ENCODE measurements at places on chromosomes 11 and 22. TPM values are rescaled to one million over a fixed set of nuclear protein-coding genes. Genes with fewer than 3 reads are reported as not detected.

DNA sequence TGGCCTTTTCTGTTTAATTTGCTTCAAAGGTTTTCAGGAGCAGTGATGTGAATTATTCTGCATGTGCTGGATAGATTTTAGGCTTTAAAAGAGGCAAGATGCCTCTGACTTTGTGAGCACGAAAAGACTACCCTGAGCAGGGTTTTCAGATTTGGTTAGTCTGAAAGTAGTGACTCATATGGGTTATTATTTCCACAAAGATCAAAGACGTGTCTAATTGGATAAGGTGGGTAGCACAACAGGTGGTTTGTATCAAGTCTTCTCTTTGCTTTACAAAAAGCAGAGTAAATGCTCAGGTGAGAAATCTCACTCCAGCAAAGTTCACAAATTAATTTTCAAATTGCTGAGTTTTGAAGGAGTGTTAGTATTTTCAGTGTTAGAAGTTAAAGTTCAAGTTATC is 37.6 kb upstream of the DBX1 start:
- no peak overlapping the region for H3K4me3 ChIP-seq
- DNase-seq = no peak
- H3K36me3 ChIP-seq = no peaks in the 10 kb centered on the region

DNA sequence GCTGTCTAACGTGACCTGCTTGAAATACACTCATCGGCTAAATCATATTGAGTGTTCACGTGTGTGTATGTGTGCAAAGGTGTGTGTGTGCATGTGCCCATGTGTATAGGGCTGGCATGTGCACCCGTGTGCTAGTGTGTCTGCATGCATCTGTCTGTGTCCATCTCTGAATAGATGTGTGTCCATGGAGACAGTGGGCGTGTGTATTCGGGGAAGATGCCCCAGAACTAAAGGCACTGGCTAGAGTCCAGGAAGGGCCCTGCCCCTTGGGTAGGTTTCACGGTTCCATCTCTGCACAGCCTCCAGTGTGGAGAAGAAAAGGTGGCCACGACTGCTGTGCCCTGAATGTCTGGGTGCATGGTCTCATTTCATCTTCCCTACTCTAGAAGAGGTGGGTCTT is 220.3 kb downstream of the MN1 start:
- peaks cover 4% of the 10 kb centered on the region for H3K27me3 ChIP-seq
- no peaks in the 10 kb centered on the region for H3K4me1 ChIP-seq

DNA sequence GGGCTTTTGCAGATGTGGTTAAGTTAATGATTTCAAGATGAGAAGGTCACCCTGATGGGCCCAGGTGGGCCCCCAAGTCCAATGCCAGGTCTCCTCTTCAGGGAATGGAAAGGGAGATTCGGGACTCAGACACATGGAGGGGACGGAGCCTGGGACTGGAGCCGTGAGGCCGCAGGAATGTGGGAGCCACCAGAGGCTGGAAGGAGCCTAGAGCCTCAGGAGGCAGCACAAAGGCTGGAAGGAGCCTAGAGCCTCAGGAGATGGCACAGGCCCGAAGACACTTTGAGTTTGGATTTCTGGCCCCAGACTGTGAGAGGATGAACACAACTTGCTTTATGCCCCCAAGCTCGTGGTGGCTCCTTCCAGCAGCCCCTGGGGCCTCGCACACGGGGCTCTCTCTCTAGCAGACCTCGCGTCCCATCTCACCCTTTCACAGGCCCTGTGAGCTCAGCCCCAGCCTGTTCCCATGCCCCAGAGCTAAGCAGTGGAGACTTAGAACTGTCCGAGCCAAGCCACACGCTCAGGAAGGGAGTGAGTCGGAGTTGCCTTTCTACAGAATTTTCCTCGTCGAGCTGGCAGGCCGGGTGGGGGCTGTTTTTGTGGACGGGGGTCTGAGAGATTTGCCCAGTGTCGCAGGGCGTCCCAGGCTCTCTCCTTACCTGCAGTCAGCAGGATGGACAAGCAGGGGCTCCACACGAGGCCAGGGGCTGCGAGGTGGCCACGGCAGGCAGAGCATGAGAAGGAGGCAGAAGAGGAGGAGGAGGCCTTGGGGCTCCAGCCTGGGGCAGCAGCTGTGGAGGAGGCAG is 937.6 kb downstream of the BRD1 start:
- no peak overlapping the region for H3K4me3 ChIP-seq
- peak; percentile 23 for DNase-seq
- H3K27ac ChIP-seq = no peak overlapping the region
- no peaks in the 10 kb centered on the region for H3K27me3 ChIP-seq
- no peaks in the 10 kb centered on the region for H3K36me3 ChIP-seq
- H3K4me1 ChIP-seq = no peaks in the 10 kb centered on the region

- H3K36me3 ChIP-seq = no peaks in the 10 kb centered on the region
- H3K4me1 ChIP-seq = peaks cover 31% of the 10 kb centered on the region
- no peak overlapping the region for H3K27ac ChIP-seq
- no peak overlapping the region for H3K4me3 ChIP-seq
Observed at GRCh38 chr11:119210050-119210449, 3.9 kb downstream of the CBL start.

- H3K27ac ChIP-seq = no peak overlapping the region
- H3K4me3 ChIP-seq = no peak overlapping the region
- no peaks in the 10 kb centered on the region for H3K27me3 ChIP-seq
- DNase-seq = no peak
- no peaks in the 10 kb centered on the region for H3K36me3 ChIP-seq
Observed at GRCh38 chr22:49914256-49914655, 4.0 kb downstream of the ALG12 start.

The DMC1 gene
- total RNA-seq = 17.2 TPM

DNA sequence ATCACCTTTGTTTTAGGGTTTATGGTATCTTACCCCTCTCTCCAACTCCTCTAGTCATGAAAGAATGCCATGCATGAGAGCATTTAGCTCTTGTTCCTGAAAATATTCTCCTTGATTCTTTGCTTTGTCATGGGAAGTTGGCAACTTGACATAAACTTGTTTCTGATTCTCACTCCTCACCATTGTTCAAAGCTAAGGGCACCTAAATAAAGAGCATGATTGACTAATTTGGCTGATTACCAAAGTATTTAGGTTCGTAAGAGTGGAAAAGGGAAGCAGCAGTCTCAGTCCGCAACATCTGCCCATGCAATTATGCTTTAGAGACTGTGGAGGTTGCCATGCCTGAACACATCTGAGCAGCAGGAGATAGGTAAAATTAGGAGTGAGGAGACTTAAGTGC is 26.4 kb downstream of the OR52K1 start:
- H3K27ac ChIP-seq = no peak overlapping the region
- no peaks in the 10 kb centered on the region for H3K36me3 ChIP-seq
- H3K4me1 ChIP-seq = no peaks in the 10 kb centered on the region

The PDE2A gene
- 0.66 TPM for total RNA-seq

GRCh38 chr11:116527180-116527991 is 245.4 kb downstream of the BUD13 start:
- DNase-seq = no peak
- peaks cover 4% of the 10 kb centered on the region for H3K27me3 ChIP-seq
- H3K27ac ChIP-seq = no peak overlapping the region
- no peak overlapping the region for H3K4me3 ChIP-seq
- H3K36me3 ChIP-seq = no peaks in the 10 kb centered on the region
- H3K4me1 ChIP-seq = no peaks in the 10 kb centered on the region

DNA sequence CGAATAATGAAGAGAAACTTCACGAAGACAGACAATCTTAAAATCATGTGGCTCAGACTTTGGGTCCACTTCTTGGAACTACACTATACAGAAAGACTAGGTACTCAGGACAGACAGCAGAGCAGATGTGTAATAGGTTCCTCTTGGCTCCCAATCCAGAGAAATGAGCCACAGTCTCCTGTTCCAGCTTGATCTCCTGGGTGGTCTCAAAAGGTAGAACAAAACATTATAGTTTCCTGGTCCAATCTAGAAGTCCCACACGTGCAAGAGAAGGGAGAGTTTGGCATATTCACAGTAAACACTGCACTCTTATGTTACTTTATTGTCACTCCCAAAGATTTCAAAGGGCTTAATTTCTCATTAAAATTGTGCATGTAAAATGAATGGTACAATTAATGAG is 134.5 kb upstream of the FIBIN start:
- DNase-seq = no peak
- no peaks in the 10 kb centered on the region for H3K4me1 ChIP-seq
- H3K36me3 ChIP-seq = no peaks in the 10 kb centered on the region
- no peak overlapping the region for H3K27ac ChIP-seq
- H3K27me3 ChIP-seq = no peaks in the 10 kb centered on the region

- H3K4me3 ChIP-seq = no peak overlapping the region
- H3K4me1 ChIP-seq = no peaks in the 10 kb centered on the region
- H3K36me3 ChIP-seq = no peaks in the 10 kb centered on the region
- no peak for DNase-seq
Observed at GRCh38 chr11:68076371-68077042, 37.7 kb downstream of the TCIRG1 start.

GRCh38 chr22:44801476-44801875 is 49.1 kb downstream of the ARHGAP8 start:
- no peak overlapping the region for H3K4me3 ChIP-seq
- no peak overlapping the region for H3K27ac ChIP-seq
- H3K36me3 ChIP-seq = no peaks in the 10 kb centered on the region
- H3K27me3 ChIP-seq = no peaks in the 10 kb centered on the region

DNA sequence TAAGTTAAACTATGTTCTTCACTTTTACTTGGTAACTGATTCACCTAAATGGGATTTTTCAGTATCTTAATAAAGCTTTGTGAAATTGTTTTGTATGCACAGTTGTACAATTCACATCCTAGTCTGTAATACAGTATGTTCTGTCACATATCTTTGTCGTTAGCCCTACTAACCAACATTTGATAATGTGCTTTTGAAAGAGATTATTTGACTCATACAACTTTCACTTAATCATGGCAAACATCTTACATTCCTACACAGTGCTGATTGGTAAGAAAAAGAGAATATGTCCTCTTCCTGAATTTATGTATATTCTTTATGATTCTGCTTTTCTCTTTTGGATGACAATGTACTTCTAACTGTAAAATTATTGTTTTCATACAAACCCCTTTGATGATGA is 234.5 kb downstream of the METTL15 start:
- DNase-seq = no peak
- no peak overlapping the region for H3K27ac ChIP-seq
- H3K36me3 ChIP-seq = no peaks in the 10 kb centered on the region
- H3K4me3 ChIP-seq = no peak overlapping the region

The OR5B21 gene
- total RNA-seq = 0.42 TPM

The GPR83 gene
- 0.11 TPM for total RNA-seq

DNA sequence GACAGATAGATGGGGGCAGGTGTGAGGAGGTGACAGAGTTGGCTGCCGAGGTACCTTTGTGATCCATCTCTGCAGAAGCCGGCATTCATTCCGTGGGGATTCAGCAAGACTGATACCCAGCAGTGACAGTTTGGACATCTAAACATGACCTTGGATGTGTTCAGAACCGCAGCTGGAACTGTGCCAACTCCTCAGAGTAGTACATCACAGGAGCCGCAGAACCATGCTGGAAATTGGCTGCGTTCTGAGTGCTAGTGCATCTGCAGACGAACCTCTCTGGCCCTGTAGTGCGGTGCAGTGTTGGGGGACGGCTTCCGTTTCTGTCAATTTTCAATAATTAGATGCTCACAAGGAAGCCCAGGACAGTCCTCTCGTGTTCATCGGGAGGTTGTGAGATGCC is 772.1 kb downstream of the NTM start:
- no peak overlapping the region for H3K27ac ChIP-seq
- DNase-seq = no peak
- no peak overlapping the region for H3K4me3 ChIP-seq
- H3K36me3 ChIP-seq = no peaks in the 10 kb centered on the region
- H3K27me3 ChIP-seq = no peaks in the 10 kb centered on the region

The KRTAP5-10 gene
- not detected for total RNA-seq

The SVIP gene
- 77.5 TPM for total RNA-seq

The CCDC83 gene
- not detected for total RNA-seq

DNA sequence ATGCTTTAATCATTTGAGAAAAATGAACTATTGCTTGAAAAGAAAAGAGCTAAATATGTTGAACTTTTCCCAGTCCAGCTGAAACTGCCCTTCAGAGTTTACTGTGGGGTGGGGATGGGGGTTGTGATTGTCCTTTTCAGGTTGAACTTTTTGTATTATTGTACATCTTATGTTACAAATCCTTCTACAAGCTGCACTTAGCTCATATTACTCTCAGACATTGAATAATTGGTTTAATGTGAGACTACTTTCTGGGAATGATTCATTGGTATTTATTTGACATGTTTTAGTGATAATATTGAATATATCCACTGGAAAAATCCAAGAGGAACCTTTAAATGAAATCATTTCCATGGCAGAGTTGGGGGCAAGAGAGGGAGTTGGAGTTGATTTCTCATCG is 84.9 kb downstream of the ATXN10 start:
- no peaks in the 10 kb centered on the region for H3K27me3 ChIP-seq
- H3K27ac ChIP-seq = no peak overlapping the region
- DNase-seq = no peak
- H3K36me3 ChIP-seq = no peaks in the 10 kb centered on the region
- H3K4me3 ChIP-seq = no peak overlapping the region
- H3K4me1 ChIP-seq = no peaks in the 10 kb centered on the region

- no peaks in the 10 kb centered on the region for H3K4me1 ChIP-seq
- H3K4me3 ChIP-seq = no peak overlapping the region
- no peak for DNase-seq
- no peak overlapping the region for H3K27ac ChIP-seq
- no peaks in the 10 kb centered on the region for H3K36me3 ChIP-seq
Observed at GRCh38 chr11:44029977-44030911, 17.5 kb upstream of the ACCSL start.

DNA sequence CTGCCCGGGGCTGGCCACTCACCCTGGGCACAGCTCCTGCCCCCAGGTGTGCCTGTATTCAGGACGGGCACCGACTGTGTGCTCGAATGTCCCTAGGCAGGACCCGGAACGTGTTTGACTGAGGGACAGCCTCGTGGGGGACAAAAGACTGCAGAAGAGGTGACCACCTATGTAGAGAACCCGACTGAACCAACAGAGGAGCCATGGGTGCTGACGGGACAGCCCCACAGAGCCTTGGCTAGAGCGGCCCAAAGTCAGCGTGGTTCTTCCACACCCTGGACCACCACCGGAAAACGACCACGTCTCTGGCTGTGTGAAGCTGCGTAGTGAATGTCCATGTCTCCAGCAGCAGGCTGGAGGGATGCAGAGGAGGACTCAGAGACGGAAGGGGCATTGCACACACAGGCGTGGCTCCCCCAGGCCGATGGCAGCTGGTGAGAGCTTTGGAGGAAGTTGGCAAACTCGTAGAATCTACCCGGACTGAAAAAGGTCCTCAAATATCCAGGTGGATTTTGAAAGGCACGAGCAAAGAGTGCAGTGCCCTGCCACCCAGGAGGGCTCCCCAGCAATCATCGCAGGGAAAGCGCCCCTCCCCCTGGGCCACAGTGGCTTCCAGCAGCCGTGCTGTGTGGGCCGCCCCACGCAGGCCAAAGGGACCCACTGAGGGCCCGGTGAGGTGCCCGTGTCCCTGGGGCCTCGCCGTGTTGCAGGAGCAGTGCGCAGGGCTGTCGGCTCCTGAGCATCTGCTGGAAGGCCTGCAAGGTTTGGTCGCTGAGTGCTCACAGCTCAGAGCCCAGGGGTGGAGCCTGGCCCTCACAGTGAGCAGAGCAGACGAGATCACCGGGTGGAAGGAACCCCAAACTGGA is 17.5 kb upstream of the MUC5B start:
- H3K36me3 ChIP-seq = no peaks in the 10 kb centered on the region
- H3K27me3 ChIP-seq = no peaks in the 10 kb centered on the region
- no peak overlapping the region for H3K27ac ChIP-seq
- H3K4me1 ChIP-seq = no peaks in the 10 kb centered on the region
- no peak overlapping the region for H3K4me3 ChIP-seq

GRCh38 chr11:20926799-20927540 is 257.6 kb downstream of the NELL1 start:
- H3K36me3 ChIP-seq = no peaks in the 10 kb centered on the region
- H3K27me3 ChIP-seq = no peaks in the 10 kb centered on the region
- no peak overlapping the region for H3K27ac ChIP-seq
- no peaks in the 10 kb centered on the region for H3K4me1 ChIP-seq
